ENCODE measurements at places on chromosomes 5 and 9. TPM values are rescaled to one million over a fixed set of nuclear protein-coding genes. Genes with fewer than 3 reads are reported as not detected.
A peak's percentile ranks its signal among the peaks of the same experiment; 100 is the strongest.

BHMT gene
- 0.28 TPM for total RNA-seq

DNA sequence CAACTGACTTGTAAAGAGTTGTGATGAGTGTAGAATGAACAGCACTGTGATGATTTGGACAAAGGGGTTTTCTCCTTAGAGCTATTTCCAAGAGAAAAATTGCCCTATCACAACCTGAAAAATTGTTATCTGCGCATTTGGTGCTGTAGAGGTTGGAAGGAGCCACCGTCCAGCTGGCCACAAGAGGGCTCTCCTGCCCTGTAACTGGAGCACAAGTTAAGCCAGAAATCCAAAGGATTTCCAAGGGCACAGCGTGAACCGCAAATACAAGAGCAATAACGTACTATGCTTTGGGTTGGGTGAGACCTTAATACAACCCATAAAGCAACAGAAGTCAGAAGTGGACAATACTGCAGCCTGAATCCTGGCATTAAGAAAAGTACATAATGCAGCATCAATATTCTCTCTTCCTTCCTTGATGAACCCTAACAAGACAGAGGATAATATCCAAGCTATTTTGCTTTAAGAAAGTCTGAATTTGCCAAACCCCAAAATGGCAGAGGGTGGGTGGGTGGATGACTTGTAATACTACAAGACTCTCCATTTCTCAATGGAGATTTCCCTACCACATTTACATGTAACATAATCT lies 56.8 kb upstream of the SMIM32 start:
- DNase-seq, result peak; percentile 47

GRCh38 chr5:21774281-21774680 lies 1078.9 kb downstream of the CDH12 start:
- DNase-seq, result no peak

ZNF354C gene
- 0.07 TPM for total RNA-seq

- DNase-seq, result no peak
Observed at GRCh38 chr5:16312785-16313184, 133.2 kb upstream of the MARCHF11 start.

DNA sequence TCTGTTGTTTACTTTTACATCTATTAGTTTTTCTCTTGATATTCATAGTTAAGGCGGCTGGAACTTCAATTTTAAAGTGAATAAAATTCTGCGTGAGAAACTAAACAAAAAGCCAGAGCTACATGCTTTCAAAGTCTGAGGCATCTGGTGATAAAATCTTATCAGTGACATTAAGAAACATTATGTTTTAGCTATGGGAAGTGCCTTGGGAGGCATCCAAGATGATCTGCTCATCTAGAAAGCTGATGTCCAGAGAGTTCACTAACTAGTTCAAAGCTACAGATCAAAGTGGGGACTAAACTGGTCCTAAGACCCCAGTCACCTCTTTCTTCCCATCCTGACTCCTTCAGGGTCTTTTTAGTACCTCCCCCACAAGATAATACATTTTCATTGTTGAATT lies 37.2 kb downstream of the MRPS27 start:
- DNase-seq, result no peak

GRCh38 chr5:105033637-105034400 lies 1471.2 kb upstream of the NUDT12 start:
- no peak for DNase-seq

ERAP2 gene
- total RNA-seq, result not detected

SNCAIP gene
- total RNA-seq, result 7.4 TPM

GRCh38 chr9:97840521-97840920 lies 12.5 kb upstream of the FOXE1 start:
- DNase-seq, result no peak

ISL1 gene
- total RNA-seq, result 0.10 TPM

- DNase-seq, result no peak
Observed at GRCh38 chr5:128799945-128800344, 165.3 kb upstream of the SLC27A6 start.

DNA sequence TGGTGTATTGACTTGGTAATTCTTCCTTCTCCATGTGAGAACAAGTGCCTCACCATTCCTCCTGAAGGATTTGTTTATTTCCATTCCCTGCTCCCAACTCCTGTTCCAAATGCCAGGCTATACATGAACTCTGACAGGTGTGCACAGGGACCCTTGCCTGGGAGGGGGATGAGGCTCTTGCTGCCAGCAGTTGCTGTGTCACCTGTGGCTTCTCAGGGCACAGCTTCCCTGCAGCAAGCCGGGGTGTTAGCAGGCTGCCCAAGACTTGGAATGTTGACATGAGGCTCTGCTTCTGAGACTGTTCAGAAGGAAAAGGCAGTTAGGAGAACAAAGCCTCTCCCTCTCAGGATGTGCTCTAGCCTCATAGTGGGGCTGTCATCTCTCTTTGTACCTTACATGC lies 131.3 kb downstream of the DOCK2 start:
- DNase-seq, result no peak

GRCh38 chr5:65127161-65127901 lies 354.4 kb downstream of the ADAMTS6 start:
- no peak for DNase-seq

PSD2 gene
- total RNA-seq, result 0.10 TPM

DNA sequence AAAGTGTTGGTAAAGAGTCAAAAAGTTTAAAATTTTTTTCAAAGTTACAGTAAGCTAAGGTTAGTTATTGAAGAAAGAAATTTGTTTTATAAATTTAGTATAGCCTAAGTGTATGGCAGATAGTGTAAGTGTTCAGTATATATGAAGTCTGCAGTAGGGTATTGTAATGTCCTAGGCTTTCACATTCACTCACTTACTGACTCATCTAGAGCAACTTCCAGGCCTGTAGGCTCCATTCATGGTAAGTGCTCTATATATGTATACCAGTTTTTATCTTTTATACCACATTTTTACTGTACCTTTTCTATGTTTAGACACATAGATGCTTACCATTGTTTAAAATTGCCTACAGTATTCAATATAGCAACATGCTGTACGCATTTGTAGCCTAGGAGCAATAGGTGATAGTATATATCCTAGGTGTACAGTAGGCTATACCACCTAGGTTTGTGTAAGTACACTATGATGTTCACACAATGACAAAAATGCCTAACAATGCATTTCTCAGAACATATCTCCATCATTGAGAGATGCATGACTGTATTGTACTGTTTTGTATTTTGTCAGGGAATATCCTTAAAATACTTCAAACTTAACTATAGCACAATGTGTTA lies 38.5 kb downstream of the CYSTM1 start:
- DNase-seq, result no peak

DNA sequence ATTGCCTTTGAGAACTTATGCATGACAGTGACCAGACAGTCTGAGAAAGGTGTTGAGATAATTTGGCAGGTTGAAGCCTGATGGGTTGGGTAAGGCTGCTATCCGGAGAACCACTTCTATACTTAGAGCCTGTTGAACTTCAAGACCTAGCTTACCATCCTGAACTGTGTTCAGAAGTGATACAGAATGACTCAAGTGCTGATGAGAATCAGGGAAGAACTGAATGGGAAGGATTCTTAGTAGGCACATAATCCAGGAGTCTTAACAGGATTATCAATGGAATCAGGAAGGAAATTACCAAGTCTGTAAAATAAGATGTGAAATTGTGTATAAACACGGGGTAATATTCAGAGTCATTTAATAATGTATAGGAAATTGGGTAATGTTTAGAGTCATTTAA lies 9.0 kb upstream of the PAPPA start:
- DNase-seq, result no peak
